ENCODE measurements at places on chromosomes 16 and 17. TPM values are rescaled to one million over a fixed set of nuclear protein-coding genes. Genes with fewer than 3 reads are reported as not detected.

Gene SGCA
- total RNA-seq, result 16.9 TPM

- DNase-seq, result no peak
Observed at GRCh38 chr16:75552951-75553350, 3.1 kb downstream of the TMEM231 start.

DNA sequence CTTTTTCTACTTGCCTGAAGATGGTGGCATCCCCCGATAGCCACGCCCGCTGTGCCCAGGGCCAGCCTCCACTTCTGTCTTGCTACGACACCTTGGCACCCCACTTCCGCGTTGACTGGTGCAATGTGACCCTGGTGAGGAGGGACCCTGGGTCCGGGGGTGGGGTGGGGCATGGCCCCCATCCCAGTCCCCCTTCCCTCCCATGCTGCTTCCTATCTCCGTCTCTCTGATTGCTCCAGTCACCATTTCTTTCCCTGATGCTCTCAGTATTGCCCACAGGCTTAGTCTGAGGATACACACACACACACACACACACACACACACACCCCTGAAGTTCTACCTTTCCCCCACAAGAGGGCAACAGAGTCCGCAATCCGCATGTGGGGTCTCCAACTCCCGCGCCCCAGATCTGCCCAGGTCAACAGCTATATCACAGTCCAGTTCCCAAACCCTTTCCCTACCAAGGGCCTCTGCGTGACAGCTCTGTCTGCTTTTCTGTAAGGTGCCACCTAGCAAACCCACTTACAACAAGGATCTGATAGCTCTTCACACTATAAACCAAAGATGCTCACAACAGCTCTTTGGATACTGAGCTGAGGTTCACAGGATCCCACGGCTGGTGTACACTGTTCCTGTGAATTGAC is 3.4 kb downstream of the SGCA start:
- no peak for DNase-seq

DNA sequence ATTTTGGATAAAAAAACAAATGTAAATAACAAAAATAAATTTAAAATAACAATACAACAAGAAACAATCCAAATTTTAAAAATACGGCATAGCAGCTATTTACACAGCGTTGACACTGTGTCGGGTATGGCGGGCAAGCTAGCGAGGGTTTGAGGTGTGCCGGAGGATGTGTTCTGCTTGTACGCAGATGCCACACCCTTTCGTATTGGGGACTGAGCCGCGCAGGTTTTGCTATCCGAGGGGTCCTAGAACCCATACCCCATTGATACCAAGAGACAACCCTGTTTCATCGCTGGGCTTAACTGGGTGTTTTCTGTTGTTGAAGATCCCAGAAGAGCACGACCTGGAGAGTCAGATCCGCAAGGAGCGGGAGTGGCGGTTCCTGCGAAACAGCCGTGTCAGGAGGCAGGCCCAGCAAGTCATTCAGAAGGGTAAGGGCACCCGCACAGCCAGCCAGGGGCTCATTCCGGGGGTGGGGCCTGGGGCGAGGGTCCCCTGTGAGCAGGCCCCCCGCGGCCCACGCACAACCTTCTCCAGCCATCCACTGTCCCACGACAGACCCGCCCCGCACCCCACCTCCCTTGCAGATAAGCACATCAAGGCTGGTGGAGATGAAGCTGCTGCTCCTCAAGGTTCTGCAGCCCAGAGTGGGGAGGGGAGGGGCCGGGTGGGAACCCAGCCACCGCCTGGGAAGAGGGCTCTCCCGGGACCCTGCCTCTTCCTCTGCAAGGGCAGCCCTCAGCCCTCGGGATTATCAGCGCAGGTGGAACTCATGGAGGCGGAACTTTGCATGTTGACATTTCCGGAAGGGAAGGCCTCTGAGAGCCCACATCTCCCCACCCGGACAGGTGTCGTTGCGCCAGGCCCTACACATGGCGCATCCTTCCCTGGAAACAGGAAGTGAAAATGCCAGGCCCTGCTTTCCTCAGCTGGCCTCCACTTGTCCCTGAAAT is 51.2 kb upstream of the CHMP6 start:
- DNase-seq, result no peak

- DNase-seq, result no peak
Observed at GRCh38 chr17:55606488-55606815, 95.2 kb upstream of the SMIM36 start.

Gene WSB1
- 204 TPM for total RNA-seq

- DNase-seq, result no peak
Observed at GRCh38 chr17:5184288-5184687, 7.4 kb downstream of the ZNF594 start.

GRCh38 chr16:73735018-73735417 is 561.6 kb upstream of the PSMD7 start:
- DNase-seq, result no peak

Gene MARF1
- 98.3 TPM for total RNA-seq

- no peak for DNase-seq
Observed at GRCh38 chr17:28471531-28472342, 1.7 kb upstream of the SLC13A2 start.

- no peak for DNase-seq
Observed at GRCh38 chr17:78340183-78340955, 19.5 kb downstream of the SOCS3 start.

All from ureter (tissue), 1 donor.